ENCODE measurements at places on chromosomes 1 and 21.

DNA sequence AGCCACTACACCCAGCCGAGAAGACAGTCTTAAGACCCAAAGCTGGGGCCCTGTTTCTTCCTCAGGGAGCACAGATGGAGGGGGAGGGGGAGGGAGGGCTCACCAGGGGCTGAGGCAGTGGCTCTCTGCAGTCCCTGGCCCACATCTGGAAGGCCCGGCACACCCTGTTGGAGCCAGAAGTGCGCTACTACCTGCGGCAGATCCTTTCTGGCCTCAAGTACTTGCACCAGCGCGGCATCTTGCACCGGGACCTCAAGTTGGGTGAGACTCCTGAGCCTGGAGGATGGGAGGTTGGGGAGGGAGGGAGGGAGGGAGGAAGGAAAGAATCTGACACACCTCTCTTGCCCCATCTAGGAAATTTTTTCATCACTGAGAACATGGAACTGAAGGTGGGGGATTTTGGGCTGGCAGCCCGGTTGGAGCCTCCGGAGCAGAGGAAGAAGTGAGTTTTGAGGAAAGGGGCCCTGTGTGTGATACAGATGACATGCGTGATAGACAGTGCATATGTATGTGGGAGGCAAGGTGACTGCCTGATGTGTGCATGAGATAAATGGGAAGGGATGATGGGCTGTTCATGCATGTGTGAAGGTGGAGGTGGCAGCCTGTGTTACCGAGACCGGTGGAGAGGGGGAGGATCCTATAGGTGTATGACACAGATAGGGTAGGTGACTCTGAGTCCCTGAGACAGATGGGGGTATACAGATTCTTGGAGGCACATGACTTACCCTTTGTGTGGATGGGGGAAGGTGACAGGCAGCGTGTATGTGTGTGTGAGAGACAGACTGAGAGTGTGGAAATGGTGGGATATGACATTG lies 1.5 kb downstream of the PLK3 start:
- DNase-seq, result peak; percentile 14

DNA sequence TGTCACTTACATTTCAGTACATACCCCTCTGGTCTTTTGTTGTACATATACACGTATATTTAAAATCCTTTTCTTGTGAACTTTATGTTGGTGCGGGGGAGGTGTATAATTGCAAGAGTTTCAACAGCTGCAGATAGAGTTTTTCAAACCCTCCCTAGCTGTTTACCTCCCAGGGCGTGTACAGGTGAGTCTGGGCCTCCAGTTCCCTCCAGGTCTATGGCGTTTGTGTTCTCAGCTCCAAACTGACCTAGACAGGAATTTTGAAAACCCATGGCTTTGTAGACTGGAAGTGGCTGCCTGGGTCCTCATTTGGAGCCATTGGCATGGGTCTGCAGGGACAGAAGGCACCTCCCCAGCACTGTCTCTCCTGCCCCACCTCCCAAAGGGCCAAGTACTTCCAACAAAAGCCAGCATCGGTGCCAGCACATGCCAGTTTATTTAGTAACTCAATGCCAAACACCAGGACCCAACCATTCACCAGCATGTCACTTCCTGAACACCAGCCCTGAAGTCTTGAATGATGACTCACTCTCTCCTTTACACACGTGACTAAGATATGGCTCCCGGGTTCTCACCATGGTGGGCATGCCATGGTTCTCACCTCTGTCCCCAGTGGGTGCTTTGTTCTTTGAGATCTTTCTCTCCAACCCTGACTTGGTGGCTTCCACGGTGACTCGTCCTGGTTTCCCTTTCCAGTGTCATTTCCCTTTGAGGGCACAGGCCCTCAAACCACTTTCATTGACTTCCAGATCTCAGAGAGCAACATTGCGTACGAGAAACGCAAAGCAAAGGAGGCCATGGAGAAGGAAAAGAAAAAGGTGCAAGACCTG lies 57.3 kb upstream of the EFHD2 start:
- peak; percentile 8 for DNase-seq

- DNase-seq, result no peak
These were observed 689 bp upstream of the GPR137B start for GRCh38 chr1:236141447-236142252.

GRCh38 chr21:46077674-46078101 lies 20.2 kb upstream of the COL6A2 start:
- no peak for DNase-seq

DNA sequence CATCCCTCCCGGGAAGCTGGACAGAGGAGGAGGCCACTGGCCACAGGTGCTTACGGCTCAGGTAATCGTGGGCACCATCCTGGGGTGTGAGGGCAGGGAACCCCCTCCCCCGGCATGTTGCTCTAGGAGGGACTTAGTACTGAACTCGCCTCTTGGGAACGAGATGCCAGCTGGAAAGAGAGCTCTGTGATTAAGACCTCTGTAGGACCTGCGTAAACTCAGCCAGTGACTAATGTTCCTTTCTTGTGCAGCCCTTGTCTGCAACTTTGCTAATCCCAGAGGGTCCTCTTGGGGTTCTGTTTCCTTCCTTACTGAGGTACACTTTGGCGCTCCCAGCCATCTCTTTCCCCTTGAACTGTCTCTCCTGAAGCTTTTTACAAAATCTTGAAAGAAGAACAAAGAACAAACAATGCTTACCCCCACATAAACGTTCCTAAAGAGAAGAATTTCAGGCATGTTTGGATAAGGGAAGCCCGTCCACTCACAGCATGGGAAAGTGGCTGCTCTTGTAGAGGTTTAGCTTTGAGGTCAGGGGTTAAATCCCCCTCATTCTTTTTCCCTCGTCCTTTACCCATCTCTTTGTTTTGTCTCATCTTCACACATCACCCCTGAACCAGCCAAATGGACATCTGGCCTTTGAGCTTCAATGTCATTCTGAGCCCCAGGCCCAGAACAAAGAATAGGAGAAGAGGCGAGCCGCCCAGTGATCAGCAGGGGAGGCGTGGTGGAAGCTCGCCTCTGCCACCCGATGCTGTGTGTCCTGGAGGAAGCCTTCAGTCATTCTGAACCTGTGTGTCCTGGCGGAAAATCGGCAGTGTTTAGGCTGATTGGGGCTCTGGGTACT lies 37.4 kb downstream of the CITED4 start:
- no peak for DNase-seq

- peak; percentile 82 for DNase-seq
These were observed 4.9 kb downstream of the RNF223 start for GRCh38 chr1:1069056-1069710.

DNA sequence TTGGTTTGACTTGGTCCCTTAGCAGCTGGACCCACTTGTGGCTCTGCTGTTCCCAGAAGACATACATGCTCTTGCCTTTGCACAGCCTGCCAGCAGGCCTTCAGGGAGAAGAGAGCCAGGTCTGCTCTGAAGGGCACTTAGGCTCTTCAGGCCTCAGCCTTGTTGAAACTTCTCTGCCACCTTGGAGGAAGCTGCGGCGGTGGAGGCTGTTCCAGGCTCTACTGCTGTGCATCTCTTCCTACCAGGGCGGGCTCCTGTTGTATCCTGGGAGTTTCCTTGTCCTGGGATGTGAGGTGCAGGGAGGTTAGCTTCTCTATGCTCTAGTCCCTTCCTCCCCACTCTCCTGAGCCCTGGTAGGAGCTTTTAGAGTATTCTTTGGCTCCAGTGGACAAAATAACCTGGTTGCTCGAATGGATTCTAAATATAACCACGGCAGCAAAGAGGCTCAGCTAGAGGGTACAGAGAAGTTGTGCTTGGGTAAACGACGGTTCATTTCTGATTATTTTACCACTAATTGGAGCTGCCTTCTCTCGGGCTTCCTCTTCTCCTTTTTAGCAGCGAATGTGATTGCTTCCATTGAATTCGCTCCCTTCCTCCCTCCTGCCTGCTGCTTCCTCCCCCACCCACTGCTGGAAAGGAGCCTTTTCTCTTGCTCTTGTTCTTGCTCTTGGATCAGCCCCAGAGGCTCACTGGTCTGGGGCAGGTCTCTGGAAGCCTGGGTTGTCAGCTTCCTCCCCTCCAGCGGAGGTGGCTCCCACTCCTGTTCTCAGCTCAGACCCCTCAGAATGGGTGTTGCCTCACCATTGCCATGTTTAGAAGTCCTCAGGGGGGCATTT lies 126.6 kb upstream of the CACNA1E start:
- DNase-seq, result no peak

- no peak for DNase-seq
These were observed 217.4 kb upstream of the RUNX1 start for GRCh38 chr21:35266546-35266945.

DNA sequence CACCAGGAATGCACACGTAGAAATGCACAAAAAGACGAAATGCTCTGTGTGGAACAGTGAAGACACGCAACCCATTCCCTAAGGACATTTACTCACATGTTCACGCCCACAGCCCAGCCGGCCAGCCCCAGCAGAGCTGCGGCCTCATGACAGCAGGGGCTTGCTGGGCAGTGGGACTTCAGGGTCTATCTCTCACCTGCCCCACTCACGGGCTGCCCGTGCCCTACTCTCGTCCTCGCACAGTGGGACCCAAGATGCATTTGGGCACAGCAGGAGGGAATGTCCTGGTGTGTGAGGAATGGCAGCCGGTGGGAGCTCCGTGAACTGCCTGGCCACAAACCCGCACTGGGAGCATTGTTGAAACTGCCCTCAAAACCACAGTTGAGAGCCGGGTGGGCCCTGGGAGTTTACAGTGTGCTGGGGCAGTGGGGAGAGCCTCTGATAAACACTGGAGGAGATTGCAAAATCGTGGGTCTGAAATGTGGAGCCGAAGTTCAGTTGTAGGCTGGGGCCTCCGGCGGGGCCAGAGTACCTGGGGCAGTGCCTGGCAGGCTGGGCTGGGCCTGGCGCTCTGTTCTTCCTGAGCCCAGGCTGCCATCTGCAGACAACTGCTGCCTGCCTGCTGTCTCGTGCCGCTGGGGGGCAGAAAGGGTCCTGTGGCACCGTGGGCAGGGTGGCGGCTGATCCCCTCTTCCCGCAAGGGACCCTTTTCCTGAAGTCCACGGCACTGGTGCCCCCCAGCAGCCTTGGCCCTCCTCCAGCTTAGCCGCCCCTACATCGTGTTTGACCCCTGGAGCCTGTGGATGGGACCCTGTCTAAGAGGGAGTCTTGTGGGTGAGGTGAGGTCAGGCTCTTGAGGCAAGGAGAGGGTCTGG lies 20.7 kb upstream of the POFUT2 start:
- DNase-seq, result no peak

GRCh38 chr1:93531193-93531592 lies 83.3 kb downstream of the FNBP1L start:
- DNase-seq, result no peak

- DNase-seq, result no peak
These were observed 17.3 kb downstream of the NOC2L start for GRCh38 chr1:941588-942383.

DNA sequence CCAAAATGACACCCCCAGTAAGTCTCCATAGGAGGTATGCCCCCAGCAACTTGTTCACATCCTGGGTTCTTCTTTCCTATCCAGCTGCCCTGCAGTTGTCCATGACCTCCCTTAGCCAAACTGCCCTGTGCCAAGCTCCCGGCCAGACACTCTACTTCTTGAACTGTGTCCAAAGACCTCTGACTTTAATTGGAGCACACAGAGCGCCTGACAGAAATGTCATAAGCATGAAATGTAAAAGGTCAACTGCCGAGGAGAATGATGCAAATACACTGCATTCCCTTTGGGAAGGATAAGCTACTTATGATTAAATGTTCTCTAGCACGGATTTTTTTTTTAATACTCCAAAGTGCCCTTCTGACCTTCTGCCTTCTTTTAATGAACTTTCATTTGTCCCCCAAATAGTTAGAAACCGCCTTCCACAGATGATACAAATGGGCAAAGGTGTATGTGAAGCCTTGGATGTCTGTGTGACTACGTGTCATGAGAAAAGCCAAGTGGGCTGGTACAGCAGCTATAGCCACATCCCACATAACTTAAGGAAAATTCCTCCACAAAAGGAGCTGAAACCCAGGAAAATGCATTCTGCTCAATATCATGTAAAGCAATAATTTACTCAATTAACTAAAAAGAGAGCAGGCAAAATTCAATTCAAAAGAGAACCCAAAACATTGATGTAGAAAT lies 26.8 kb downstream of the PALMD start:
- no peak for DNase-seq

DNA sequence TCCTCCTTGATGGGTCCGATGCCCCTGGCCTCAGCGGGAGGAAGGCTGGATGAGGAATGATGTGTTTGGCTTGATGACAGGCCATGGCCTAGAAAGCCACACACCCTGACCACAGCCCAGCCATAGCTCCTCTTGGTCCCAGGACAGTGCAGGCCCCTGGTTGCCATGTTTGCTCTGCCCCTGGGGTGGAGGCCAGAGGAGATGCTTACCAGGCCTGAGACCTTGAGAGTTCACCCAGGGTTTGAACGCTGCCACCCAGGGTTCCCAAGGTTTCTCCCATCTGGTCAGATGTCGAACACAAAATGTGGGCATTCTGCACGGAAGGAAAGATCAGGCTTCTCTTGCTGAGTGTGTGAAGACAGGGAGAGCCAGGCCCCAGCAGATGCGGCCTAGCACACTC lies 2.6 kb downstream of the C1orf226 start:
- no peak for DNase-seq

- no peak for DNase-seq
These were observed 151.6 kb upstream of the CAMK1G start for GRCh38 chr1:209431813-209432442.

DNA sequence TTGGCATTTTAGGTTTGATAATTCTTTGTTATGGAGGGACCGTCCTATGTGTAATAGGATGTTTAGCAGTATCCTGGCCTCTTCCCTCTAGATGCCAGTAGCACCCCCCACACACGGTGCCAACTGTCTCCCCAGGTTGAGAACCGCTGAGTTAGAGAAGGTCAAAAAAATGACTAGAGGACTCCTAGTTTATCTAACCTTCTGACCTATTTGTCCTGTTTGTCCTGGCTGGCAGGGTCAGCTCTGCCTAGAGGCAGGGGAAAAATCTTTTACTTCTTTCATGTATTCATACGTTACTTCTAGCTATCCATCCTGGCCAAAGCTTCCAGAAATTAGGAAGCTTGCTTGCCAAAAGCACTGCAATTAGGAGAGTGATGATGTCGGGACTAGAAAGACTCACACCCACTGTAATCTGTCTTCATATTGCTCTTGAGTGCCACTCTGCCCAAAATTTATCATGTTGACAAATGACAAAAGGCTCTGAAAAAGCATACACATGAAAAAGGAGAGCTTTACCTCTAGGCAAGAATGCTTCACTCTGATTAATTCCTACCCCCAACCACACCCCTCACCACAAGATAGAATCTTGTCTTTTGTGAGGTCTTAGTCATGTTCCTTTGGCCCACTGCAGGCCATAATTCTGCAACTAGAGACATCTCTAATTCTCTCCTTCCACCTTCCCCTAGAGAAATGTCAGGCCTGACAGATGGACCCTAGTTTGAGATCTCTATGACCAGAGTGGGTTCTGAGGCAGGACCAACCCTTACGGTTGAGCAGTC lies 14.4 kb upstream of the AKR1A1 start:
- DNase-seq, result no peak

- DNase-seq, result no peak
These were observed 7.4 kb upstream of the MOB3C start for GRCh38 chr1:46623743-46624644.
